Hindlimb muscle (tissue), 1 donor: ENCODE measurements at places on chromosomes 7 and 10.

GRCh38 chr10:122655524-122656307 is 43.9 kb downstream of the C10orf120 start:
- no peak for DNase-seq

GRCh38 chr7:150367677-150368095 is 936 bp upstream of the REPIN1 start:
- no peak for DNase-seq

DNA sequence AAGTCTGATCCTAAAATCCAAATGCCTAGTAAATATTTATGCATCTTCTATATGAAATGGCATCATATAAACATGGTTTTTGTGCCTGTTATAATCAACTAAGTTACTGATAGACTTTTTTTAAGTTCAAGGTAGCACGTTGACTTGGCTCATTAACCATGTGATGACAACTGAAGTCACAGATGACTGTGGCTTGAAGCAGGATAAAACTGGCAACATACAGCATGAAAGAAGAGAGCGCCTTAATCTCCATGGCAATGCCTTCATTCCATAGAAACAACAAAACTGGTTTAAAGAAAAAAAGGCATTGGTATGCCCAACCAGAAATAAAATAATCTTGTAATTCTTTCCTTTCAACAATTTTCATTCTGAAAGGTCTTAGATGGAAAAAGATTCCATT is 188.9 kb upstream of the CDK1 start:
- DNase-seq, result no peak

DNA sequence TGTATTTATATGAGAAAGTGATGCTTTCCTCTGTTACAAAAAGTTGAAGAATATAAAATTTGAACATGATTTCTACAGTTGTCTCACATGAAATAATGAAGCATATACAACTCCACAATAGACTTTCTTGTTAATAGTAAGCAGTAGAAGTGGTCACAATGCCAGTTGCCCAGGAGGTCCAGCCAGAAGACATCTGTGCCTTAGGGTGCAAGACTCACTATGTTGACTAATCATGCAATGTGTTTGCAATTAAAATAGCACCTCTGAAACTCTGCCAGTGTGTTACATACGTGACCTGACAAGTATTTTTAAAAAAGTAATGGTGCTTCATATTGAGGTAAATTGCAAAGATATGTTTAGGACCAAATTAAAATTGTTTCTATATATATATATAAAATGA is 547.2 kb downstream of the ETV1 start:
- no peak for DNase-seq

- DNase-seq, result no peak
Observed at GRCh38 chr10:46250481-46250880, 36.3 kb upstream of the ANTXRL start.

GRCh38 chr10:62735464-62736167 is 68.9 kb upstream of the ADO start:
- DNase-seq, result no peak

- no peak for DNase-seq
Observed at GRCh38 chr10:95343573-95343972, 52.8 kb upstream of the PDLIM1 start.

- no peak for DNase-seq
Observed at GRCh38 chr7:132526111-132526740, 50.0 kb downstream of the PLXNA4 start.

GRCh38 chr10:133100706-133101415 is 13.1 kb downstream of the ADGRA1 start:
- no peak for DNase-seq
